EH (cell line): ENCODE measurements at places on chromosomes 1 and 21.

GRCh38 chr21:44263768-44264167, 2.1 kb upstream of the DNMT3L start:
- DNase-seq, result no peak

- DNase-seq, result peak; percentile 6
These were observed 121.9 kb downstream of the KCNK1 start for GRCh38 chr1:233735847-233736246.

DNA sequence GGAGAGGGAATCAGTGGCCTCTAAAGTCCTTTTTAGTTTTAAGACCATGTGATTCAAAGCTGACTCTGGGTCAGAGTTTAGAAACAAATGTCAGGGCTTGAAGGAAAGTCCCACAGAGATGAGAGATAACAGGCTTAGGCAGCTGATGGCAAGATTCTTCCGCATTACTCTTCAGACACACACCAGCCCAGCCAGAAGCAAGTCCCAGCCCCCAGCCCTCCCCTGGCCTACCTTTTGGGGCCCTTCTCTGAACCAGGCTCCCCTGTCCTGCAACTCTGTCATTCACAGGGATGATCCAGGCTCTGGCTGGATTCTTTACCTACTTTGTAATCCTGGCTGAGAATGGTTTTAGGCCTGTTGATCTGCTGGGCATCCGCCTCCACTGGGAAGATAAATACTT, 13.1 kb upstream of the CASQ1 start:
- DNase-seq, result no peak

DNA sequence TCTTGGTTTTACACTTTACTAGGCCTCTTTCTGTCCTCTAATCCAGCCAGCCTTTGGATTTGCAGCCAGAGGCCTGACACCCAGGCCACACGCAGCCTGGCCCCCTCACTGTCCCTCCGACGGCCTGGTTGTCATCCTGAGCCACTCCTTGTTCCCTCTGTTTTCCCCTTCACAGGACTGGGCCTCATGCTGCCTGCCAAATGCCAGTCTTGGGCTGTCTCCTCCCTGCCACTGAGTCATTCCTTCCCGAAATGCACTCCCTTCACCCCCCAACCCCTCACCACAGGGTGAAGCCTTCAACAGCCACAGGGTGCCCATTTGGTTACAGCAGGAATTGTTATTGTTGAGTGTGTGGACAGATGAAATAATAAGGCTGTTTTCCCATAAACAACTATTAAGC, 21.3 kb downstream of the ACOT11 start:
- peak; percentile 67 for DNase-seq

DNA sequence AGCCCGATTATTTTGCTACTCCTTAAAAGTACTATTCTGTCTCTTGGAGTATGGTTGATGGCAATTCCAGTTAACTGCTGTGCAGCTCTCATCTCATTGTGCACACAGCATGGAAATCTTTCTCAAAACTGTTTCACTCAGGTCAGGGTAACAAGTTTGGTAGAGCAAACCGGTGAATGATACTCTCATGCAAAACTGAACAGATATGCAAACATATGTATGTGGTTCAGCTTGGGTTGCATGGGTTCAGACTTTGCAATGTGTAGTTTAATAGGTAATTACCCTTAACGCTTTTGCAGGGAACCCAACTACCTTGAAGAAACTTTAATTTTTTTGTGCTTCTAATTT, 2.2 kb downstream of the GADD45A start:
- DNase-seq, result no peak

DNA sequence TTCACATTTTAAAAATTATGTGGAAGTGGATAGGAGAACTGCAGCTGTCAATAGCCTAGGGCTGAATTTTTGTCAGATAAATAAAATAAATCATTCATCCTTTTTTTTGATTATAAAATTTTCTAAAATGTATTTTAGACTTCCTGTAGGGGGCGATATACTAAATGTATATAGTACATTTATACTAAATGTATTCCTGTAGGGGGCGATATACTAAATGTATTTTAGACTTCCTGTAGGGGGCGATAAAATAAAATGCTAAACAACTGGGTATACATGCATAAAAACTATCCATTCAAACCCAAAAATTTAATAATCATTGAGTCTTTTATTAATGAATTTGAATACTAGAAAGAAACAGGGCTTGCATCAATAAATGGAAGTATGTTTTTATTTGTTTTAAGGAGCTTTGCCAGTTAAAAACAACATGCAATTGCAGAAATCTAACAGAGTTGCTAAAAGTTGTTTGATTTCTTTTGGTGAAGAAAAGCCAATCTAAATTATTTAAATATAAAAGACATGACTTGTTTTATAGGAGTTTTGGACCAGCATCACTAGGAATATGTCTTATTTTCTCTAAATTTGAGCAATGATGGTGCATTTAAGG, 31.4 kb downstream of the CLCA1 start:
- peak; percentile 38 for DNase-seq

- DNase-seq, result peak; percentile 76
These were observed at the start of gene CHAF1B for GRCh38 chr21:36385233-36386030. TSS of gene CHAF1B (plus strand) at chr21:36385392. CDS start at chr21:36386137, 745 bp downstream.

GRCh38 chr21:43639470-43640353, 19.6 kb downstream of the HSF2BP start:
- DNase-seq, result peak; percentile 69

DNA sequence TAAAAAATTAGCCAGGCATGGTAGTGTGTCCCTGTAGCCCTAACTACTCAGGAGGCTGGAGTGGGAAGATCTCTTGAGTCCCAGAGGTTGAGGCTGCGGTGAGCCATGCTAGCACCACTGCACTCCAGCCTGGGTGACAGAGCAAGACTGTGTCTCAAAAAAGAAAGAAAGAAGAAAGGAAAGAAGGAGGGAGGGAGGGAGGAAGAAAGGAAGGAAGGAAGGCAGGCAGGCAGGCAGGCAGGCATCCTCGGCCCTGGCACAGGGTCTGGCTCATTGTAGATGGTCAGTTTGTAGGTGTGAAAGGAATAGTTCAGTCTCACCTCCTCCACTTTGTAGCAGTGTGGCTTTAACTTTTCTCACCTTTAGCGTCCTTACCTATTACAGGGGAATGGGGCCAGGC, 25.0 kb downstream of the NAV1 start:
- DNase-seq, result no peak

GRCh38 chr1:220595179-220595578, 67.2 kb downstream of the MARK1 start:
- no peak for DNase-seq

- no peak for DNase-seq
These were observed 259.7 kb upstream of the NRIP1 start for GRCh38 chr21:15324542-15324941.

GRCh38 chr1:203663294-203663693, 36.7 kb downstream of the ATP2B4 start:
- DNase-seq, result peak; percentile 95

- no peak for DNase-seq
These were observed 159.9 kb downstream of the LRRIQ3 start for GRCh38 chr1:74038042-74038441.

GRCh38 chr1:56223968-56224367, 355.4 kb downstream of the PLPP3 start:
- DNase-seq, result no peak

GRCh38 chr1:170267317-170267716, 121.6 kb downstream of the NTMT2 start:
- DNase-seq, result no peak

GRCh38 chr1:200401263-200401662, 8.6 kb downstream of the ZNF281 start:
- no peak for DNase-seq

DNA sequence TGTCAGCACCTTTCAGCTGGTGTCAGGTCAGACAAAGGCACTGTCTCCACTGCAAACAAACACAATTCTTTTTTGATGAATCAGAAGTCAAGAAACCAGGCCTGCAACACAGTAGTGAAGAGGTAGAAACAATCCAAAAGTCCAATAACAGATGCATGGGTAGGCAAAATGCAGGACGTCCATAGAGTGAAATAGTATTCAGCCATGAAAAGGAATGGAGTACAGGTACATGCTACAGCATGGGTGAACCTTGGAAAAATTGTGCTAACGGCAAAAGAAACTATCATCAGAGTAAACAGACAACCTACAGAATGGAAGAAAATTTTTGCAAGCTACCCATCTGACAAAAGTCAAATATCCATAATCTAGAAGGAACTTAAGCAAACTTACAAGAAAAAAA, 26.2 kb upstream of the ZBTB21 start:
- DNase-seq, result no peak

- DNase-seq, result no peak
These were observed 9.1 kb upstream of the IRF2BP2 start for GRCh38 chr1:234619071-234619480.

DNA sequence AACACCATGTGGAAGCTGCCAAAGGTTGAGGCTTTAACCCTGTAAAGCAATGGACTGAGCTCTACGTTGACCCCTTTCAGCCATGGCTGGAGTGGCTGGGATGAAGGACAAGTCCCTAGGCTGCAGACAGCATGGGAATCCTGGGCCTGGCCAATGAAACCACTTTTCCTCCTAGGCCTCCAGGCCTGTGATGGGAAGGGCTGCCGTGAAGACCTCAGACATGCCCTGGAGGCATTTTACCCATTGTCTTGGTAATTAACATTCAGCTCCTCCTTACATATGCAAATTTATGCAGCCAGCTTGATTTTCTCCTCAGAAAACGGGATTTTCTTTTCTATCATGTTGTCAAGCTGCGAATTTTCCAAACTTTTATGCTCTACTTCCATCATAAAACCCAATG, 214.5 kb downstream of the RGS7 start:
- DNase-seq, result no peak

DNA sequence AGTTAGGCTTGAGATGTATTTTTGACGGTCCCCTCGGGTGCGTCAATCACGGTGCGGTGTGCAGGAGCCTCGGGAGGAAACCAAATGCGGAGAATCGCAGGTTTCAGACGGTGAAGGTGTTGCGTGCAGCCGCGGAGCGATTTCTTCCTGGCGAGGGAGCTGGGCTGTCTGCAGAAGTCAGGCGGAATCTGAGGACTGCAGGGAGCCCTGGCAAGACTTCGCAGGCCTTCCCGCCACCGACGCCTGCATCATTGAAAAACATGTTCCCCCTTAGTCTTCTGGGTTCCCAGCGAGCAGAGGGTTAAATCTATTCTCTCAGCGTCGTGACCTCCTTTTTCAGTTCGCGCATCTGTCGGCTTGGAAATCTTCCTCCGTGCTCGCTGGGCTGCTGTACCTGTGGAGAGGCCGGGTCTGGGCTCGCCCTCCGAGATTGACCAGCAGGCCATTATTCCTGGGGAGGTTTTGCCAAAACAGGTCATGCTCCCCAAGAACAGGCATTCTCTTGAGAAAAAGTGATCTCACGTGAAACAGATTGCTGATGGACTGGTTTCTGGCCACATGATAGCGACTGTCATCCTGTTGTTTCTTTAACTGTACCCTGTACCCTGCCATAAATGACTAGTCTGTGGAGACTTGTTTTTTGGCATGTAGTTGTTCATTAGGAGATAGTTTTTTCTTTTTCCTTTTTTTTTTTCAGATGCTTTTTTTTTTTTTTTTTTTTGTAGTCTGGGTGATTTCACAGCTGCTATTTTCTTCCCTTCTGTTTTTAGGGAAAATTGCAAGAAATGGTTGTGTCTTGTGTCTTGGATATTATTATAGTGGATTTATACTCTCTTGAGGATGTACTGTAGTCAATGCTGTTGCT, 894 bp downstream of the EPB41 start:
- peak; percentile 45 for DNase-seq

DNA sequence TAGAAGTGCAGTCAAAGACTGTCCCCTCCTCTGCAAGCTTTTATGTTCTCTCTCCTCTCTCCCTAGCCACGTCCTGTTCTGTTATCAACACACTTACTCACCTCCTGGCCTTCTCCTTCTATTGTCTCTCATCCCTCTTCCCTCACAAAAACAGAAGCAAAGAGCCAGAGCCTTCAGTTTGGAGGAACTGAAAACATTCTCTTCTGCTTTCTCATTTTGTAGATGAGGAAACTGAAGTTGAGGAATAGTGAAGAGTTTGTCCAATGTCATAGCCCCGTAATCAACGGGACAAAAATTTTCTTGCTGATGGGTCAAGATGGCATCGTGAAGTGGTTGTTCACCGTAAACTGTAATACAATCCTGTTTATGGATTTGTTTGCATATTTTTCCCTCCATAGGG, 1.9 kb downstream of the NLRP3 start:
- no peak for DNase-seq

- no peak for DNase-seq
These were observed 75.4 kb downstream of the RIPK4 start for GRCh38 chr21:41691205-41692184.

DNA sequence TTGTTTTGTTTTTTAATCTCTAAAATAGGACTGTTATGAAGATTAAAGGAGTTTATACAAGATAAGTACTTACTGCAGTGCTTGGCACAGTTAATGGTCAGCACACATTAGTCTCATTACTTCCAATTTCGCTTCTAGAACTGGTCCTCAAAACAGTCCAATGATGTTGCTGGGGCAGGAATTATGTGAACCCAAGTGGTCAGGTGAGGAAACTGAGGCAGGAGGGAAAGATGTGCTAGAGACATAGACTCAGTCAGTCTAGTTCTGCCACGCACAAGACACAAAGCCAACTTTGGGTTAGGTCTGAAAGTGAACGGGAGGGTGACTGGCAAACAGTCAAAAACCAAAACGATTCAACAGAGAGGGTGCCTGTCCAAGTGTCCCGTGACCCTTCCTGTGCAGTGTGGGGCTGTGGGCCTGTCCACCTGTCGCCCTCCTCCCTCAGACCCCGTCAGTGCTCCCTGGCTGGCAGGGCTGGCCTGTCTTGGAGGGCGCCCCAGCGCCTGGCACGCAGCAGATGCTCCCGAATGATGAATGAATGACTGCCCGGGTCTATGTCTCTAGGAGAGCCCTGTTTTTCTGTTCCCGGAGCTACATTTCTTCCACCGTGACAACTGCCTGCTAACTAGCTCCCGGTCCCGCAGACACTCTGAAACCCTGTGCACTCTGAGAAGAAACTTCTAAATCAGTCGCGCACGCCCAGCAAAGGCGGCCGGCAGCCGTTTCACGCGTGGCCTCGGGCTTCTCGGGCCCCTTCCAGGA, 2.4 kb downstream of the LRP8 start:
- DNase-seq, result no peak

DNA sequence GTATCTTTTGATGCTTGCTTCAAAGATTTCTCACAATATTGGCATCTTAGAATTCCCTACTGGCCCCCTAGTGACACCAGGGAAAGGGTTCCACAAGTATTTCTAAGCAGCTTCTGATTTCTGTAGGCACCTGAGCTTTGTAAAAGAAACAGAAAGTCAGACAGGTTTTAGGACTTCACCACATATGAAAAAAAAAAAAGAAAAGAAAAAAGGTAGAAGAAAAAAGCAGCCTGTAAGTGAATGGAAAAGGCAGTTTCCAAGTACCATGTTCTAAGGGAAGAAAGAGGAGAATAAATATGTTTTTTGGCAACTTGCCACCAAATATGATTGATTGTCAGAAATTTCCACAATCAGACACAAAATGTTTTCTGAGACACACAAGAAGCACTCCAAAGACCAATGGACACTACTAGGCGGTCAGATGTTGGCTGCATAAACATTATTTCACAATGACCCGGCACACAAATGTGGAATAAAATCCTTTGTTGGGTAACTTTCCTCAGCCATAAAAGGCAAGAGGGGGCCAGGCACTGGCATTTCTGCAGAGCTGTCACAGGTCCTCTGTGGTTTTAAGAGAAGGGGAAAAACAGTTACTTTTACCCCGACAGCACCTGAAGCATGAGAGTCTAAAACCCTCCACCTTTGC, 12.7 kb upstream of the CPLANE2 start:
- peak; percentile 69 for DNase-seq

- peak; percentile 27 for DNase-seq
These were observed 11.0 kb downstream of the DMRTB1 start for GRCh38 chr1:53470155-53470554.
